ENCODE measurements at places on chromosomes 12 and 14.

GRCh38 chr12:30422844-30423243 is 272.8 kb downstream of the IPO8 start:
- DNase-seq: no peak

GRCh38 chr14:54146601-54147000 is 190.0 kb upstream of the BMP4 start:
- DNase-seq: no peak

DNA sequence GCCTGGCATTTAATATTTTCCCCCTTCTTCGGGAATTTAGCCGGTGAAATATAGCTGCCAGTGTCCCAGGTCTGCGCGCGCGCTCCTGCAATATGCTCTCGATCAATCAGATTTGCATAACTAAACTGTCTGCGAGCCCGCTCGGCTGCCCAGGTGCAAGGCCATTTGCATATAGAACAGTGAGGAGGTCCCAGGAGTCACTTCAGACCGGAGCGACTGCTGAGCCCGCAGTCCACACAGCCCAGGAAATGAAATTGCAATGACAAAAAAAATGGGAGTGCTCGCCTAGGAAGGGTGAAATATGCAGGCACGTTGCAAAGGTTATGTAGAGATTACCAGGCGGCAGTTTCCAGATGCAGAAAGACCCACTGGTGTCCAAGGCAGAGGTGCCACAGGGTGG is 228.5 kb downstream of the VRK1 start:
- DNase-seq: no peak

DNA sequence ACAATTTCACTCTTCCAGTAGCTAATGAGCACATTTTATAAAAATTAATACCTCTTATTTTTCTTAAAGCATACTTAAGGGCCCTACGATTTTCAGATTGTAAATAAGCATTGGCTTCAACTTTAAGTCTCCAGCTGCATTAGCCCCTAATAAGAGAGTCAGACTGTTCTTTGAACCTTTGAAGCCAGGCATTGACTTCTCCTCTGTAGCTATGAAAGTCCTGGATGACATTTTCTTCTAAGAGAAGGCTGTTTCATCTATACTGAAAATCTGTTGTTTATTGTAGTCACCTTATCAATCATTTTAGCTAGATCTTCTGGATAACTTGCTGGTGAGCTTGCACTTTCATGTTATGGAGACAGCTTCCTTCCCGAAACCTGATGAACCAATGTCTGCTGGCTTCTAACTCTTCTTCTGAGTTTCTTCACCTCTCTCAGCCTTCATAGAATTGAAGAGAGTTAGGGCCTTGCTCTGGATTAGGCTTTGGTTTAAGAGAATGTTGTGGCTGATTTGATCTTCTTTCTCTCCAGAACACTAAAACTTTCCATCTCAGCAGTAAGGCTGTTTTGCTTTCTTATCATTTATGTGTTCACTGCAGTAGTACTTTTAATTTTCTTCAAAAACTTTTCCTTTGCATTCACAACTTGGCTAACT is 377.1 kb upstream of the RGS6 start:
- DNase-seq: no peak

DNA sequence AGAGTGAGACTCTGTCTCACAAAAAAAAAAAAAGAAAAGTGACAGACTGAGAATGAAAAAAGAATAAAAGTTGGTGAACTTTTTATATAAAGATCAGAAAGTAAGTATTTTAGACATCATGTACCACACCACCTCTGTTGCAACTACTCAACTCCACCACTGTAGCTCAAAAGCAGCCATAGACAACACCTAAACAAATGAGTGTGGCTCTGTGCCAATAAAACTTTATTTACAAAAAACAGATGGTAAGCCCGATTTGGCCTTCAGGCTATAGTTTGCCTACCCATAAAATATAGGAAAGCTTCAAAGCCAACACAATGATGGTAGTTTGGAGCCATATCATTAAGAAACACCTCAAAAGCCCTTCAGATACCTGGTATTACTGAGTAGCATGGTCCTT is 154.5 kb upstream of the FOXN3 start:
- no peak for DNase-seq

- no peak for DNase-seq
These were observed 21.3 kb upstream of the CABP1 start for GRCh38 chr12:120618954-120619615.

GRCh38 chr12:122722387-122722786 is 5.8 kb upstream of the HCAR3 start:
- DNase-seq: no peak

GRCh38 chr12:88895634-88896033 is 315.4 kb upstream of the KITLG start:
- no peak for DNase-seq

GRCh38 chr12:47276621-47277309 is 197.0 kb upstream of the AMIGO2 start:
- no peak for DNase-seq

- no peak for DNase-seq
These were observed 123.2 kb upstream of the OTX2 start for GRCh38 chr14:56933446-56933845.

DNA sequence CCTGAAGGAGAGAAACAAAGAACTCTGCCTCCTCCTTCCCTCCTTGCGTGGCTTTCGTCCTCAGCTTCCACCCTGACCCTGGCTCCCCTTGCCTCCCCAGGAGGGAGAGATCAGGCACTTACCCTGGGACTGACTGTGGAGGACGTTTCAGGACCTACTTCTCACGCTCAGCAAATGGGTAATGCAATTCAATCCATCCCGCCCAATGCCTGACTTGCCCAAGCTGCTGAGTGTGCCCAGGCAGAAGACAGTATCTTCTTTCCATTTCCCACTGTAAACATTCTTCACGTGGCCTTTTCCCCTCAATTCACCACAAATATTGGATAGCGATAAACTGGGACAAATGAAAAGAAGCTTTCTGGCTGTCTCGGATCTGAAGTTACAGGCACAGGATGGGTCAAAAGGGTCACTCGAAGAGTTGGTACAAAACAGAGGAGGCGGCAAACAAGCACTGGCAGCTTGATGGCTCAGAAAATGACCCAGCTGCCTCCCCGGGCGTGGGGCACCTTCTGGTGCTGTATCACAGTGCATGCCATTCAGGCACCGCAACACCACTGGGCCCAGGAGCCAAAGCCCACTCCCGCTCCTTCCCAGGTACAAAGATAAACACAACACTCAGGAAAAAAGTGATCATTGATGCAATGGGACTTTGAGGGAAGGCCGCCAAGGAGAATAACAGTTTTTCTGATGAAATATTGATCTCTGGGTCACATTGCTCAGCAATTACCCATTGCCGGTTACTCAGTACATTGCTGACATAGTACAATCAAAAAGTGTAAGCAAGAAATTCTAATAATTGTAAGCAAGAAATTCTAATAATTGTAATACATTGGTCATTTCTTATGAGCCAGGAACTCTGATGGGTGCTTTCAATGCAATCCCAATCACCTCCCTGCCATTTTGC is 65.8 kb downstream of the TRIM9 start:
- DNase-seq: no peak

GRCh38 chr12:91717804-91718203 is 427.8 kb downstream of the BTG1 start:
- no peak for DNase-seq

DNA sequence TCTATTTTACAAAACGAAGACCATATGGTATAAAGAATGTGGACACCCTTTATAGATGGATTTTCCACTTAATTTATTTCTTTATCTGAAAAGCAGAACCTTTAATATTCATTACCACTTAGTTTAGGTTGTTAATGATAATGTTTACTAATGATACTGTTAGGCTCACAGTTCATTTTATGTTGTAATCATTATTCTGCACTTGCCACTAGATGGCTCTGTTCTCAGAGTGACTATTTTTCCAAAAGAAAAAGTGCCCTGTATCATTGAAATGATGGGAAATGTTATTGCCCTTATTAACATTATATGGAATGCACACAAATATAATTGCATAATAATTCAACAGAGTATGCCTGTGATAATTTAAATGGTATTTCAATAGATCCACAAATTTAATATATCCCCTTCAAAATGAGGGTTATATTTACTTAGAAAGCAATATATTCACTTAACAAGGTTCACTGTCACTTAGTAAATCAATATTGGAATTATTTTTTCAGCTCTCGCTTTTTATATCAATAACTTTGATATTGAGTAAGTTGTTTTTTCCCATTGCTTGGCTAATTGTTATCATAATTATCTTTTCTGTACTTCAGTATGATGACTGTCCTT is 95.7 kb downstream of the PDE3A start:
- no peak for DNase-seq

GRCh38 chr12:2356601-2357125 is 303.9 kb downstream of the CACNA1C start:
- DNase-seq: no peak

DNA sequence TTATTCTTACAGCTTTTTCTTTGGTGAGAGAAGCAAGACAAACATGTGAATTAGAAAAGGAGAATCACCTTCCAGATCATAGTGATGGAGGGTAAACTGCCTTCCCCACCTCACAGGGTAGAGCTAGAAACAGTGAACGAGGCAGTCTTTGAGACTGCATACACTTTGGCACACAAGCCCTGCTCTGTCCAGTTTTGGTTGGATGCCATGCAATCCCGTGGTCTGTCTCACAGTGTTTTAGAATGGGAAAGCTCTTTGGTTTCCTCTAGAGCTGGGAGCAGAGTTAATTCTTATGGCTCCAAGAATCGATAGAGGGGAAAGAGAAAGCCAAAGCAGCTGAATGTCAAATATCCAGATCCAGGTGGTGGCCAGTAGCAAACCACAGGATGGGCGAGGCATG is 21.9 kb downstream of the TDP1 start:
- no peak for DNase-seq

GRCh38 chr12:29574500-29574899 is 77.0 kb upstream of the OVCH1 start:
- DNase-seq: no peak

DNA sequence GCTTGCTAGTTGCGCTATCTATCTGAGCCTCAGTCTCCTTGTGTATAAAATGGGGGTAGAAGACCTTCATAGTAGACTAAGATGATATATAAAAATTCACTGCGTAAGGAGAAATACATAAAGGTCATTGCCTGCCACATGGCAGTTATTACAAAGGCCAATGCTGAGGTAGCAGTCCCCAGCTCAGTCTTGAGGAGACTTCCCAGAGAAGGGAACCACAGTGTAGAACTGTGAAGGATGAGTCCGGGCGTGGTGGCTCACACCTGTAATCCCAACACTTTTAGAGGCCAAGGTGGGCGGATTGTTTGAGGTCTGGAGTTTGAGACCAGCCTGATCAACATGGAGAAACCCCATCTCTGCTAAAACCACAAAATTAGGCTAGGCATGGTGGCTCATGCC is 17.1 kb upstream of the SP7 start:
- no peak for DNase-seq

DNA sequence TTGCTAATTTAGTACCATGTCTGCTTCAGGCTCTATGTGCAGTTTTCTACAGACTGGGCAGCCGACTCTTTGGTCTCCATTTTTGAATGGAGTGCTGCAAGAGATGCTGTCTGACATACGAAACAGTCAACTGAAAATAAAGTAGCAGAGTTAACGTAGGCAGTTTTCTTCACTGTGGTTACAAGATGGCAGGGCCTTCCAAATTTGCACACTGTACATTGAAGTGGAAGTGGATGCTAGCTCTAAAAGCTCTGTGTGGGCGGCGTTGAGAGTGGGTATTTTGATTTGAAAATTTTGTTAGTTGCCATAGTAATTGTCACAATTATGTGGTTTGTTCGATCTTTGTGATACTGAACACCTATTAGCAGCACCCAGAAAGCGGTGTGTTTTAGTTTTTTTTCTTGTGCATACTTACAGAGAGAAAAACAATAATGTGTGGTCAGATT is 154.9 kb upstream of the ATP2B1 start:
- no peak for DNase-seq

DNA sequence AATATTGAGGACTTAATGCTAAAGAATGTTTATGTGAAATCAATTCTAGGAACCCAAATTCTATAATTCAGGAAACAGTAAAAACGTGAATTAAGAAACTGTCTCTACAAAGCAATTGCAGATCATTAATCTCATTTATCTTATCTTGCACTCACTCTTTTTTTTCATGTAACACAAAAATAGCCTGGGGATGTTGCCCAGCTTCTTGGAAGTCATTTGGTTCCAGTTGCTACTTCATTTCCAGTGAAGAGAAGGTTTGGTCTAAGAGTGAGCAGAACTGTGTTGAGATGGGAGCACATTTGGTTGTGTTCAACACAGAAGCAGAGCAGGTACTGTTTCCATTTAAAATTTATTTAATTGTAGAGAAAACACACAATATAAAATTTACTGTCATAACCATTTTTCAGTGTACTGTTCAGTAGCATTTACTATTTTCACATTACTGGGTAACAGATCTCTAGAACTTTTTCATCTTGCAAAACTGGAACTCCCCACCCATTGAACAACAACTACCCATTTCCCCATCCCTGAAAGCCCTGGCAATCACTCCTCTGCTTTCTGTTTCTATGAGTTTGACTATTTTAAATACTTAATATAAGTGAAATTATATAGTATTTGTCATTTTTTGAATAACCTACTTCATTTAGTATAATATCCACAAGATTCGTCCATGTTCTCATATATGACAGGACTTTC is 9.7 kb downstream of the CLEC6A start:
- DNase-seq: no peak

DNA sequence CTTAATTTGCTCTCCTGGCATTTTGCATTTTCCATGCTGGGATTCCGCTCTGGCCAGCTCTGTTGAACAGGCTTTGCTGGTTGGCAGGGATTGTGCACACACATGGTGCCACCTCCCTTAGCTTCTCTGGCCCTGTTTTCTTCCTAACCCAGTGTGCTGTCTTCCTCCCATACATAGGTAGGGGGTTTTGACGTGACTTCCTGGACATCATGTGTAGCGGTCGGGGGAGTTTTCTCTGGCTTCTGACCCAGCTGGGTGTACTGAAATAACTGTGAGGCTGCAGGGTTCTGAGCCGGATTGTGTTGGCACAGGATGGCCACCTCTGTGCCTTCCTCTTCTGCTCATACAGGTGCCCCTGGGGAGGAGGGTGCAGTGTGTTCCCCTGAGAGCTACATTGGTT is 25.7 kb downstream of the C14orf132 start:
- no peak for DNase-seq

GRCh38 chr12:1779783-1780182 is 40.6 kb upstream of the LRTM2 start:
- DNase-seq: no peak

GRCh38 chr14:24890716-24891115 is 159.2 kb downstream of the STXBP6 start:
- DNase-seq: no peak

DNA sequence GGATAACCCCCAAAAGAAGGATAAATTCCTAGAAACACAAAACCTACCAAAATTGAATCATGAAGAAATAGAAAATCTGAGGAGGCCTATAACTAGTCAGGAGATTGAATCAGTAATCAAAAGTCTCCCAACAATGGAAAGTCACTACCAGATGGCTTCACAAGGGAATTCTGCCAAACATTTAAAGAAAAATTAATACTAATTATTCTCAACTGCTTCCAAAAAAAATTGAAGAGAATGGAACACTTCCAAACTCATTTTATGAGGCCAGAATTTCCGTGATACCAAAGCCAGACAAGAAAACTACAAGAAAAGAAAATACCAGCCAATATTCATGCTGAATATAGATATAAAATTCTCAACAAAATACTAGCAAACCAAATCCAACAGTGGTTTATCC is 7.8 kb upstream of the ABCC9 start:
- DNase-seq: no peak
